Glomerular endothelial cell (primary cell): ENCODE measurements at places on chromosomes 2 and 18. TPM values are rescaled to one million over a fixed set of nuclear protein-coding genes. Genes with fewer than 3 reads are reported as not detected.

The TRIM43 gene
- total RNA-seq = not detected in 2 replicates

The GAL3ST2 gene
- not detected in 2 replicates for total RNA-seq

The NFATC1 gene
- 6.0 and 16.1 TPM in 2 replicates for total RNA-seq

The C1QL2 gene
- not detected in 2 replicates for total RNA-seq

The NIF3L1 gene
- total RNA-seq = 12.1 and 13.5 TPM in 2 replicates

The GYPC gene
- 308 and 393 TPM in 2 replicates for total RNA-seq

The EFR3B gene
- total RNA-seq = 0.92 and 1.5 TPM in 2 replicates

The CDKL4 gene
- total RNA-seq = not detected in 2 replicates

The IL36RN gene
- total RNA-seq = not detected in 2 replicates

The CHPF gene
- total RNA-seq = 37.0 and 53.7 TPM in 2 replicates

The SERPINB11 gene
- total RNA-seq = not detected in 2 replicates

The GBX2 gene
- 2.2 and 5.3 TPM in 2 replicates for total RNA-seq

The CFC1 gene
- not detected in 2 replicates for total RNA-seq

The MYCN gene
- 1.8 and 6.5 TPM in 2 replicates for total RNA-seq

The ABHD1 gene
- not detected in 2 replicates for total RNA-seq

The HOXD12 gene
- total RNA-seq = not detected in 2 replicates

The ONECUT2 gene
- total RNA-seq = 0.06 and 0.15 TPM in 2 replicates

The SRD5A2 gene
- not detected in 2 replicates for total RNA-seq

The COL3A1 gene
- total RNA-seq = 7.5 and 54.2 TPM in 2 replicates

The ST6GAL2 gene
- 17.4 and 39.5 TPM in 2 replicates for total RNA-seq

The TUBB8B gene
- not detected in 2 replicates for total RNA-seq

The PTH2R gene
- total RNA-seq = 0.97 TPM in 1 of 2 replicates, not detected in the other

The ATL2 gene
- total RNA-seq = 34.4 and 48.5 TPM in 2 replicates

The CCBE1 gene
- 9.0 and 9.5 TPM in 2 replicates for total RNA-seq

The CCDC74B gene
- 1.2 and 2.2 TPM in 2 replicates for total RNA-seq

The TCF7L1 gene
- 6.8 and 16.7 TPM in 2 replicates for total RNA-seq

The SELENOI gene
- 11.7 and 12.5 TPM in 2 replicates for total RNA-seq

The LRRTM1 gene
- total RNA-seq = not detected in 2 replicates

The GKN1 gene
- not detected in 2 replicates for total RNA-seq

The QPCT gene
- total RNA-seq = 28.8 and 43.1 TPM in 2 replicates

The TTC21B gene
- total RNA-seq = 17.0 and 28.3 TPM in 2 replicates

The ANKRD30BL gene
- not detected in 2 replicates for total RNA-seq

The KCNJ13 gene
- not detected in 2 replicates for total RNA-seq

The TSPYL6 gene
- 0.06 TPM in 1 of 2 replicates, not detected in the other for total RNA-seq

The IL1RL2 gene
- 0.47 TPM in 1 of 2 replicates, not detected in the other for total RNA-seq

The EN1 gene
- total RNA-seq = not detected in 2 replicates

The L3MBTL4 gene
- total RNA-seq = 0.53 and 1.3 TPM in 2 replicates

The ZDBF2 gene
- total RNA-seq = 6.3 and 8.2 TPM in 2 replicates

The IFIH1 gene
- 15.8 and 42.4 TPM in 2 replicates for total RNA-seq

The CREG2 gene
- total RNA-seq = 17.7 and 31.7 TPM in 2 replicates

The DNAH7 gene
- 0.12 TPM in 1 of 2 replicates, not detected in the other for total RNA-seq

The CPO gene
- 0.48 TPM in 1 of 2 replicates, not detected in the other for total RNA-seq

The DOK6 gene
- total RNA-seq = 1.1 and 1.2 TPM in 2 replicates

The RFTN2 gene
- 4.6 and 6.3 TPM in 2 replicates for total RNA-seq

The SLC4A5 gene
- total RNA-seq = 0.10 and 0.18 TPM in 2 replicates

The CYRIA gene
- total RNA-seq = 16.0 and 19.4 TPM in 2 replicates
